A549 (cell line): ENCODE measurements at places on chromosomes 6 and 20. TPM values are rescaled to one million over a fixed set of nuclear protein-coding genes. Genes with fewer than 3 reads are reported as not detected.
A peak's percentile ranks its signal among the peaks of the same experiment; 100 is the strongest.

FNDC11 gene
- polyA plus RNA-seq: 0.10 to 0.16 TPM (median 0.14 TPM) in 3 replicates

KCNQ5 gene
- polyA plus RNA-seq: 1.3 to 1.5 TPM (median 1.4 TPM) in 3 replicates

BPIFA1 gene
- polyA plus RNA-seq: not detected in 3 replicates

FRK gene
- polyA plus RNA-seq: 1.7 to 2.2 TPM (median 2.1 TPM) in 3 replicates

ADGRF5 gene
- polyA plus RNA-seq: not detected in 3 replicates

PRDM13 gene
- 0.41 to 0.59 TPM (median 0.44 TPM) in 3 replicates for polyA plus RNA-seq

DNA sequence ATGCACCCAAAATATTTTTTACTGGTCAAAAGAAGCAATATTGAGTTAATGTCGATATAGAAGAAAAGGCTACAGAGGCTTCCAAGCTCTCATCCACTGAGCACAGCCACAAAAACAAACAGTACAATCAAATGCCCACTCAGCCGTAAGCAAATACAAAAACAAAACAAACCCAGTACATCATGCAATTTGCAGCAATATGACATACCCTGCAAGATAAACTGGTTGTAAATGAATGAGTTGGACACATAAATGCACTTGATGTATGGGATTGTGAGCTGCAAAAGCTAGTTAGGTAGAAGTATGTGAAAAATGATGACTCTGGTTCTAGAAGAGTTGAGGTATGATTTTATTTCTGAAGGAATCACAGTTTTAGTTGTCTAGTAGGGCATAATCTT lies 83.9 kb downstream of the SESN1 start:
- DNase-seq: no peak

DNA sequence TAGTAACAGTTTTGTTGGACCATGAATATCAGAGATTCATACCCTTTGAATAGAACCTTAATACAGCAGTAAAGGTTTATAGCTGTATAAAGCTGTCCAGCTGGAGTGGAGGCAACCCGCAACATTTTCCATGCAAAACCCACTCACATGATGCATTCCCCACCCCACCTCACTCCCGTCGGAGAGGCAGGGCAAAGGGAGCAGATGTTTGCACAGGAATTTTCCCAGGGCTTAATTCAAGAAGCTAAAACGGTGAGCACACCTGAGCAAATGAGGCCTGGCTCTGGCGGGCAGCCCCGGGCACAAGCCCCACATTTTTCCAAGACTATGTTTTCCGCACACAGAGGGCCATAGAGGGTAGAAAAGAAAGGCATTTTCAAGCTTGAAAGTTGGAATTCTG lies 191.7 kb downstream of the FOXC1 start:
- DNase-seq: no peak

GRCh38 chr6:56514395-56514794 lies 128.3 kb downstream of the DST start:
- DNase-seq: no peak

DNA sequence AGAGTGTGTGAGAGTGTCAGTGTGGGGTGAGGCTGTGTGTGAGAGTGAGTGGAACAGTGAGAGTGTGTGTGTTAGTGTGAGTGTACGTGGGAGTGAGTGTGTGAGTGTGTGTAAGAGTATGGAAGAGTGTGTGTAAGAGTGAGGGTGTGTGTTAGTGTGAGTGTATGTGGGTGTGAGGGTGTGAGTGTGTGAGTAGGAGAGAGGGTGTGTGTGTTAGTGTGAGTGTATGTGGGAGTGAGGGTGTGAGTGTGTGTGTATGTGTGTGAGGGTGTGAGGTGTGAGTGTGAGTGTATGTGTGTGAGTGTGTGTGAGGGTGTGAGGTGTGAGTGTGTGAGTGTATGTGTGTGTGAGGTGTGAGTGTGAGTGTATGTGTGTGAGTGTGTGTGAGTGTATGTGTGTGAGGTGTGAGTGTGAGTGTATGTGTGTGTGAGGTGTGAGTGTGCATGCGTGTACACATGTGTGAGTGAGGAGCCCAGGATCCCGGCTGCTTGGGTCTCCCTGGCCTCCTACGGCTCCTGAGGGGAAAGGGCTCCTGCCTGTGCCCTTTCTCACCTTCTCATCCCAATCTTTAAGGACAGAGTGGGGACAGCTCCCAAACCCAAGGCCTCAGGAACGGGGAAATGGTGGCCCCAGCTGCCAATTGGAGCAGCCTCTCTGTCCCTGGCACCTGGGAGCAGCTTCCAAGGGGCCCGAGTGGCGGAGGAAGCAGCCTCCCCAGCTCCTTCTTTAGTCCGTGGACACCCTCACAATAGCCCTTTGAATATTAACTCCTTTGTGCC lies 100.2 kb downstream of the PSMB1 start:
- DNase-seq: no peak

DNA sequence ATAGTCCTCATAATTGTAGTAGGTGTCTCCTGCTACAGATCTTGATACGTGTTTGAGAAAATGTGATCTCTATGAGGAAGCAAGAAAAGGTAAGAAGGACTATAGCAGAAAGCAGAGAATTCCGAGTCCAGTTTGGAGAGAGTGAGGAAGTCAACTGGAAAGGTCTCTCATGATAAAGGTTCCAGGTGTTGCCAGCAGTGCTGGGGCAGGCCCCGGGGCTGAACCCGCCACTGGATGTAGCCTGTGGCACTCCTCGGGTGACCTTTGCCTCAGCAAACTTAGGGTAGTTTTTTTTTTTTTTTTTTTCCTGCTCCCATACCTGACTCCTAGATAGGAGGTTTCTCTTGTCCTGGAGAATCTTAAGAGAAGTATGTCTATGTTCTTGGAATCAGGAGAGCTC lies 62.8 kb downstream of the FAM120B start:
- DNase-seq: no peak

- DNase-seq: no peak
Observed at GRCh38 chr6:28960846-28961500, 37.2 kb upstream of the TRIM27 start.

- DNase-seq: peak; percentile 96
Observed at GRCh38 chr20:31704225-31705119, 18.2 kb downstream of the BCL2L1 start.

- no peak for DNase-seq
Observed at GRCh38 chr6:134082191-134082590, 29.8 kb upstream of the SLC2A12 start.

- peak; percentile 55 for DNase-seq
Observed at GRCh38 chr20:20894753-20895152, 182.3 kb upstream of the RALGAPA2 start.

DNA sequence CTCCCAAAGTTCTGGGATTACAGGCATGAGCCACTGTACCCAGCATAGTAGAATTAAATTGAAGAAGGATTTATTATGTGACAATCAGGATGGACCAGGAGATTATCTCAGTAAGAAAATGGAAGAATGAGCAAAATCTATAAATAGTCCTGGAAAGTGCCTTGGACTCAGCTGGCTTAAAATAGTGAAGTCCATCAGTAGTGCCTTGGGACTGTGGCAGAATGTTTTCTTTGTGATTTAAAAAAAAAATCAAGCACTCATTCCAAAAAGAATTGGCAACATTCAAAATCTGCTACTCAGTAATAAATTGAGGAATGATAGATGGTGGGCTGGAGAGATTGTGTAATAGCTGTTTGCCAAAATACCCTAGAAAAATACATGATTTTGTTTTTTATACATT lies 37.0 kb upstream of the MAS1 start:
- no peak for DNase-seq

DNA sequence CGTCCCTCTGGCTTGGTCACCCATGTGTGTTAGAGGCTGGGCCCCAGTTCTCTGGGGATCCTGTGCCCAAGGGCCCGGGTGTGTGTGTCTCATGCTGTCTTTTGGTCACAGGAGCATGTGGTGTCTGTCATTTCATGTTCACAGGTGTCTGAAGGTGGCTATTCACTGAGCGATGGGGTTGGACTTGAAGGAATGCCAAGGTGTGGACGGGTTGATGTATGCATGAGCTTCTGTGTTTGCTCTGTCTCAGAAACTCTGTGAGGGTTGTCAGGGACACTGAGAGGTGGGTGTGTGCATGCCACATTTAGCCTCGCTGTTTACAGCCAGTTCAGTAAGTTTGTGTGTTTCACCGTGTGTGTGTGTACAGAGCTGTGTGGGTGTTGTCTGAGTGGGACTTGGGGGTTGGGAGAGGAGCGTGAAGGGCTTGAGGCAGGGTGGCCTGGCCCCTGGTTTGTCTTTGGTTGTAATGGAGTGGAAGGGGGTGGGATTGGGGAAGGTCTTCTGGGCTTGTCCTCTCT lies 1.2 kb downstream of the DDR1 start:
- DNase-seq: peak; percentile 60
